ENCODE measurements at places on chromosomes 3 and 15.

GRCh38 chr3:10108091-10108490, at the start of gene FANCD2OS:
Gene FANCD2OS, minus strand, starts transcription at chr3:10108255. Its CDS starts 3,481 bp downstream, at chr3:10104774.
- DNase-seq = no peak

DNA sequence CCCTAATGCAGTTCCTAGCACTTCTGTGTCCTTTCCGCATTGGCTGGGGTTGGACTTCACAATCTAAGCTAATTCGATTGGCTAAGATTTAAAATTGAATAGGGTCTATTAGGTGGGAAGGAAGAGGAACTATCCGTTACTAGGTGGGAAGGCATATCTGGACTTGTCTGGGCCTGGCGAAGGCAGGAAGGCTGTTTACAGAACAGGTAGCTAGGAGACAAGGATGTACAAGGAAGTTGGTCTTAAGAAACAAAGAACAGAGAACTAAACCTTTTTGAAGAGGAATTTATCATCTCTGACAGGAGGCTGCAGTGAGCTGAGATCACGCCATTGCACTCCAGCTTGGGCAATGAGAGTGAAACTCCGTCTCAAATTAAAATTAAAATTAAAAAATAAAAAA, 17.3 kb upstream of the ATG7 start:
- DNase-seq = no peak

GRCh38 chr3:141380279-141380678, 12.0 kb downstream of the ZBTB38 start:
- DNase-seq = no peak

GRCh38 chr3:140134231-140134965, 199.4 kb downstream of the CLSTN2 start:
- DNase-seq = no peak

DNA sequence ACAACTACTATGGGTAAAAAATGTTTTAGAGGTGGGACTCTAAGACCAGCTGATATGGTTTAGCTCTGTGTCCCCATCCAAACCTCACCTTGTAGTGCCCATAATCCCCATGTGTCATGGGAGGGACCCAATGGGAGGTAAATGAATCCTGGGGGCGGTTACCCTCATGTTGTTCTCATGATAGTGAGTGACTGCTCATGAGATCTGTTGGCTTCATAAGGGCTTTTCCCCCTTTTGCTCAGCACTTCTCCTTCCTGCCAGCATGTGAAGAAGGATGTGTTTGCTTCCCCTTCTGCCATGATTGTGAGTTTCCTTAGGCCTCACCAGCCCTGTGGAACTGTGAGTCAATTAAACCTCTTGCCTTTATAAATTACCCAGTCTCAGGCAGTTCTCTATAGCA, 45.7 kb downstream of the FAM98B start:
- DNase-seq = no peak

GRCh38 chr3:123765475-123766128, 118.5 kb downstream of the MYLK start:
- DNase-seq = no peak

DNA sequence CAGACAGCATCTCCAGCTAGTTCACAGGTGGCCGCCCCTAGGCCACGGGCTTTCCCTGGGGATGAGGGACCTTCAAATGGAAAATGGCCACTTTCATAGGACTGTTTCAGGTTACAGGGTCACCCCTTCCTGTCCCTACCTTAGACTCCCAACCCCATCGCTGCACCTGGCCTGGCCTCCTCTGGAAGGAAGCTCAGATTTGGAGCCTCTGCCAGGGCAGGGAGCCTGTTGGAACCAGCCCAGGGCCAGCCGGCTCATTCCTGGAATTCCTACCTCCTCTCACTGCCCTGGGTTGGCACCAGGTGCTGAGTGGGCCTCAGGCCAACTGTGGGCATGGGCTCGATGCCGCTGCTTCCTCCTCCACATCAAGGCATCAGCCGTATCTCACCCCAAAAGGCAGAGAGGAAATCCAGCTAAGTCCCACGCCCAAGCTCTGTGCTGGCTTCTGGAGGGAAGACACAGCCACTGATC, 42.2 kb downstream of the KLHL25 start:
- no peak for DNase-seq

GRCh38 chr3:105686278-105686897, 182.4 kb downstream of the CBLB start:
- DNase-seq = peak; percentile 37

DNA sequence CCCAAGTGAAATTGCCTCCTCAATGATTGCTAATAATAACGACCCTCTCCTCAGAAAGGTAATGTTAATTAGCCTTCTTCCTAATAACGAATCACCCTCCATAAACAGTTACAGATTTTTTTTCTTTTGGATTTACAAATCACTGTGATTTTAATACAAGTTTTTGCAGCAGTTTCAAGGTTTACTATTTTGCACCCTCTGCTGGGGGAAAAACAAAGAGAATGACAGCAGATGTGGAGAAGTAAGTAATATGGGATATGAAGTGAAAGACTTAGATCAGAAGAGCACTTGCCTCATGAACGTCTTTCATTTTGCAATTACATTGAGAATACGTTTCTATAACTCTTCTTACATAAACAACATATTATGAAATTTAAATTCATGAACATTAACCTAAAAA, 16.1 kb upstream of the CNTN3 start:
- DNase-seq = no peak

- DNase-seq = peak; percentile 28
These were observed 1037.2 kb downstream of the IGSF11 start for GRCh38 chr3:117997201-117998049.

DNA sequence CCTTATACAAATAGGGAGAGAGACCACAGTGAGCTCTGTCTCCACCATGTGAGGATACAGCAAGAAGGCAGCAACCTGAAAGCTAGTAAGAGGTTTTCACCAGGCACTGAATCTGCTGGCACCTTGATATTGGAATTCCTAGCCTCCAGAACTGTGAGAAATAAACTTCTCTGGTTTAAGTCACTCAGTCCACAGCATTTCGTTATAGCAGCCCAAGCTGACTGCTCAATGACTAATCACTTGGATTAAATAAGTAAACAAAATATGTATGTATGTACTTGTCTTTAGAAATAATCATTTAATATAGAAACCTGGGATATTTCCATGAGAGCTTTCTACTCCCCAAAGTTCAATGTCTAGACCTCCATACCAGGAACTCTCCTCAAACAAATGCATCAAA, 162.0 kb downstream of the IMPG2 start:
- no peak for DNase-seq

DNA sequence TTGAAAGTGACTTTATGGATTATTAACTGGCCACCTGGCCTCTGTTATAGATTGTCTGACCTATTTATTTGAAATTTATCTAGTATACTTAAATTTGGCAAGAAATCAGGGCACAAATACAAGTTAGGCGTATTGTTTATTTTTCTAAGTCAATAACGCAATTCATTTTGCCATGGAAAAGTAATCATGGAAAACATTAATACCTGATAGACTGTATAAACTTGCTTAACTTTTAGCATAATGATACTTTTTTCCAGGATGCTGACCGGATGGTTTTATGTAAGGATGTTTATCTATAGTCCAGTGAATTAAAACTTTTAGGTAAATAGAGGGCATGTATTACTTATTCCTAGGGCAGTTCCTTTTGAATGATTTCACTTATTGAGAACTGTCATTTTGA, 20.2 kb downstream of the FNDC3B start:
- DNase-seq = no peak

DNA sequence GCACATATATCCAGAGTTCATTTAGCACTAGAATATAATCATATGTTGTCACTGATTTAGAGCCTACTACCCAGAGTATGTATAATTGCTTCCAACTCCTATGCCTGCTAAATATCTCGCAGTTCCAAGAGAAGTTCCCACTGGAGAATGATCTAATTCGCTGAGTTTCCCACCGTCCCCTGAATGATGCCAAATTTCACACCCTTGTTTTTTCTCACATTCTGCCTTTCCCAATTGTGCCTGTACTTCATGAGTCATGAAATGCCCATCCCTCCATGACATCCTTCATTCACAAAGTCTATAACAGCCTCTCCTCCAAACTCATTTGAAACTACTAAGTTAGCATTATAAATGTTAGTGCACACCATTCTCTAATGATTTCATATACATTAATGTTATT, 177.2 kb downstream of the CBLB start:
- no peak for DNase-seq

GRCh38 chr15:58427987-58428386, 3.8 kb upstream of the LIPC start:
- DNase-seq = no peak

DNA sequence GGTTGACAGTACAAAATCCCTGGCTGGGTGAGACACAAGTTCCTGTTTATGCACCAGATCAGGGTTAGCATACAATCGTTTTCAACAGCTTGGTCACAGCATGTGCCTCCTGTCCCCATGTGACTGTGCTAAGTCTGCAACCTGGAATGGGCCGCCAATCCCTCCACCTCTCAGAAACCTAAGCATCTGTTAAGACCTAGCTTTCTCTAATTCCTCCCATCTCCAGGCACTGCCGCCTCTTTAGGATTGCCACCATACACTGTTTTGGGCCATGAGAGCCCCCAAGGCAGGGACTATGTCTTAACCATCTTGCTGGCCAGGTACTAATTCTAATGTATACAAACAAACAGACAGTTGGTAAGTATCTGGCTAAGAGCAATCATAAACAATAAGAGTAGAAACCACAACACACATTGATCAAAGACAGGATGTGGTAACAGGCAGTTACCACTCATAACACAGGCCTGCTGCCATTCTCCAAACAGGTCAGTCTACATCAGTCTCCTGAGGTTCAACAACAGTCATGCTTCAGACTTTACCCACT, 25.6 kb downstream of the SEC22C start:
- peak; percentile 88 for DNase-seq

DNA sequence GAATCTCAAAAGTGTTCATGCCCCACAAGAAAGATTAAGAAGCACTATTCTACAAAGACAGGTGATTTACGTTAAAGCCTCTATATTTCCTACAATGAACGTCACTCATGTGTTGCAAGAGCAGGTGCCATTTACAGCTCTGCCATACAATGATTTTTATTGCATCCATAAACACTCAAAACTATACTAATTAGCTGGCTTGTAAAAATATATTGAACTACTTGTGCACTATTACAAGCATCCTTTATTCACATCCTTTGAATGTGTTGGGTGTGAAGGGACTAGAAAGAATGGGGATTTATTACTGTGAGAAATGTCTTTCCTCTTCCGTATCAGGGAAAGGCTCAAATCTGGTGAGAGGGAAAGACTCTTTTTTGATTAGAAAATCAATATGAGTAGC, 50.7 kb upstream of the C3orf49 start:
- DNase-seq = no peak

DNA sequence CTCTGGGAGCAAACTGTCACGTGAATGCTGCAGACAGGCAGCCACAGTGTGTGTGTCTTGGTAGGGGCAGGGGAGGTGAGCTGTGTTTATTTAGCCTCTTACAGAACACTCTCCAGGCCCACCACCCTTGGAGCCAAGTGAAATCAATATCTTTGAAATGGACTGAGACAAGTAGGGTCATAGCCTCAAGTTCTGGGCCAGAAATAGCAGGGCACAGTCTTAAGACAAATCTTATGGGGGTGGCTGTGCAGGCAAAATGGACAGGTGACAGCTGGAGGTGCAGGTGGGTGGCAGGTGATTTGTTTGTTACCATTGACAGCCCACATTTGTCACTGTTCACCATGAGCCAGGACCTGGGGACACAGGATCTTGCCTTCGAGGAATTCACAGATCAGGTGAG, 93.6 kb upstream of the NMNAT3 start:
- DNase-seq = no peak

DNA sequence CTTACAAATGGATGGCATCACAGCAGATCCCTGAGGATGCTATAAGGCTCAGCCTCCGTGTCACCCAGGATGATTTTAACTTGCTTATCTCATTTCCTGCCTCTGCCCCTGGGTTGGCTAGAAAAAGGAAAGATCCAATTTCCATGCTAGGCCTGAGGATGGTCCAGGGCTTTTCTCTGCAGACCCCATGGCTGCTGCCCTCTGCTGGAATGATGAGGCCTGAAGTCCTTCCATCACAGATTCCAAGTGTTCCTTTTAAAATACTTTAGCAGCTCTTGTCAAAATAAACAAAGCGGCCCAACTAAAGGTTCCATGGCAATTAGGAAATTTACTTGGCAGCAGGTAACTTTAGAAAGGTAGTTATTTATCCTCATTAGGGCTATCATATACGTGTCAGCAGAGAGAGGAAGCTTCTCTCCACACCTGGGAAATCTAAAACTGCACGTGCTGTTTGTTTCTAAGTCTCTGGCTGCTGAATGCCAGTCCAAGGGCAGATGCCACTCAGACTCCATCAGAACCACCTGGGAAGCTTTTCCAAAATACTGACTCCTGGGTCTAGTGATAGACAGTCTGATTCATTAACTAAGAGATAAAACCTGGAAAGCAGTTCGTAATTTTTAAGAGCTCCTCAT, 401.9 kb upstream of the IL12A start:
- peak; percentile 23 for DNase-seq
